Hepatic stellate cell (primary cell): ENCODE measurements at places on chromosomes 1 and 21.
A peak's percentile ranks its signal among the peaks of the same experiment; 100 is the strongest.

DNA sequence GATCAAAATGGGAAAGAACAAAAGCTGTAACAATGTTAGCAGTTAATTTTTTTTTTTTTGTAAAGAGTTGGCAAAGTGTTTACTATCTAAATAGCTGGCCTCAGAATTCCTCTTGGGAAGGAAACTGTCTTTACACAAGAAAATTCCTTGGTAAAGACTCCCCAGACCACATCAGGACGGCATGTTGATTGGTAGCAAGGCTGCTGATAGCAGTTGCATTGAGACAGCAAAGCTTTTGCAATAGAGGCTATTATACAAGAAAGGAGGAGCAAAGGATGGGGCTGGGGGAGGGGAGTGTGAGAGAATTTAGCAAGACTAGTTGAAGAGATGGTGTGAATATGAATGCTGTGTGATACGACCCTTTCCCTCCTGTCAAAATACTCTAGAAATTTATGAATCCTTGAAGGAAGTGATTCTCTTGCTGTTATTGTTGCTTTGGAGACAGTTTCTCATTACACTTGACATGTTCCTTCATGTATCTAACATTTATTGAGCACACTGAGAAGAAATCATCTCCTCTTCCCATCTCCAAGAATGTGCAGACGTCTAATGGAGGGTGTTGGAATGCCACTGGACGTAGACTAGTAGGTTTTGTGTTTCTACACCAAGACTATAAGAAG is 355.6 kb downstream of the SIPA1L2 start:
- no peak for DNase-seq

- no peak for DNase-seq
These were observed 139.6 kb downstream of the BRINP2 start for GRCh38 chr1:177310326-177310725.

- DNase-seq, result no peak
These were observed 60.7 kb downstream of the CASZ1 start for GRCh38 chr1:10735563-10736305.

- no peak for DNase-seq
These were observed 5.1 kb downstream of the PARP1 start for GRCh38 chr1:226402739-226403165.

- no peak for DNase-seq
These were observed 5.8 kb upstream of the PSMB4 start for GRCh38 chr1:151393583-151393982.

DNA sequence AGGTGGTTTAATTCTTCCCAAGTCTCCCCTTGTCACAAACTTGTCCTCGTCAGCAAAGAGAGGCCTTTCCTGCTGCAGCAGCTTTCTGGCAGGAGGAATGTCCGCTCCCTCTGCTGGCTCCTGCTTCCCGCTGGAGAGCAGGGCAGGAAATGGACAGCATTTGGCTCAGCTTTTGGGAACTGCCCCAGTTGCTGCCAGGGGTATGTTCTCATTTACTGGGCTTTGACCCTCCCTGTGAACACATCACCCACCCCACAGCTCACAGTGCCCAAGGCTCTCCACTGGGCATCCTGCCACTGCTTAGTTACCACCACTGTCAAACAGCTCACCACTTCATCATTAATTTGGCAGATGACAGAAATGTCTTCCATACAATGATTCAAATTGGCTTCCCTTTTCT is 75.4 kb downstream of the MRPL37 start:
- peak; percentile 65 for DNase-seq
